Mesenchymal stem cell (in vitro differentiated cells and primary cell): ENCODE measurements at places on chromosomes 1 and 21.

GRCh38 chr1:117673405-117673804 is 67.6 kb downstream of the TENT5C start:
- peak; percentile 77 for DNase-seq
- H3K4me1 ChIP-seq: peaks cover 3% of the 10 kb centered on the region
- no peak overlapping the region for H3K27ac ChIP-seq
- no peaks in the 10 kb centered on the region for H3K36me3 ChIP-seq

DNA sequence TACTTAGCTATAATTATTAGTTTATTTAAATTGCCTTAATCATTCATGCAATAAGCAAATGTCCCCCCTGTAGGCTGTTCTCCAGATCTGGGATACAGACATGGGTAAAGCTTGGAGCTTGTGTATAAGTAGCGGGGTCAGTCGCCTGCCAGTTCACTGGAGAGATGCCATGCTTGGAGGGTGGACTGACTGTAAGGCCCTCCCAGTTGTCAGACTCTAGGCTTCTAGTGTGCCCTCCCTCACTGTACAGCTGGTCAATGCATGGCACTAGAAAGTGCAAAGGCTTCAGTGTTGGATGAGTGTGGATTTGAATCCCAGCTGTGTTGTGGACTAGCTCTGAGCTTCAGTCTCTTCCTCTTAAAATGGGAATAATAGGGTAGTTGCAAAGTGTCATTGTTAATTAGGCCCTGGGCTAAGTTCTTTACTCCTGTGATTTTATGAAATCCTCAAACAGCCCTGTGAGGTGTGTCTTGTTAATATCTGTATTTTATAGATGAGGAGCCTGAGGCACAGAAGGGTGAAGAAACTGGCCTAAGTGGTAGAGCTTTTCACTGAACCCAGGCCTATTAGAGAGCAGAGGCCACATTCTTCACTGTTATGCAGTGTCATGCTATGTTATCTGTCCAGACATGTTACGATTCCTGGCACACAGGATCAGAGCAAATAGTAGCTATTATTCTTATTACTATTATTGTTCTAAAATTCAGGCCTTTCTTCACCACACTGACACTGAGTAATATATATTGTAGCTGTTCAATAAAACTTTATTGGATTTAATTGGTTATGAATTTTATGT is 85.9 kb downstream of the ROR1 start:
- no peak overlapping the region for H3K27ac ChIP-seq
- no peak for DNase-seq
- H3K4me3 ChIP-seq: no peak overlapping the region
- no peaks in the 10 kb centered on the region for H3K27me3 ChIP-seq
- peaks cover 4% of the 10 kb centered on the region for H3K4me1 ChIP-seq
- H3K36me3 ChIP-seq: no peaks in the 10 kb centered on the region

- DNase-seq: no peak
- H3K4me3 ChIP-seq: no peak overlapping the region
- peaks cover 25% of the 10 kb centered on the region for H3K27me3 ChIP-seq
- H3K4me1 ChIP-seq: no peaks in the 10 kb centered on the region
These were observed 28.3 kb downstream of the LRRC3 start for GRCh38 chr21:44483288-44484237.

- H3K4me3 ChIP-seq: no peak overlapping the region
- peak; percentile 5 for DNase-seq
- no peaks in the 10 kb centered on the region for H3K4me1 ChIP-seq
- H3K36me3 ChIP-seq: no peaks in the 10 kb centered on the region
These were observed 76.3 kb downstream of the ZP4 start for GRCh38 chr1:237814319-237814924.
